ENCODE measurements at places on chromosomes 5 and 9.

- DNase-seq = no peak
Measured at GRCh38 chr9:16767366-16767765, 103.1 kb downstream of the BNC2 start.

DNA sequence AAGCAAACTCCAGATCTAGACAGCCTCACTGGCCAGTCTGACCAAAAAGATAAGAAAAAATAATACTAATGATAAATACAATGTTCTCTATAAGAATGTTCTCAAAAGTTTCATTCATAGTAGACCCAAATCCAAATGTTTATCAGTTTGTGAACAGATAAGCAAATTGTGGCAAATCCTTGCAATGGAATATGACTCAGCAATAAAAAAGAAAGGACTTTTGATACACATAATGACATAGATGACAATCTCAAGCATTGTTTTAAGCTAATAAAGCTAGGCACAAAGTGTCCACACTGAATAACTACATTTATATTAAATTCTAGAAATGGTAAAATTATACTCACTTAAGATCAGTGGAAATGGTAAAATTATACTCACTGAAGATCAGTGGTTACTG is 195.4 kb upstream of the TYRP1 start:
- DNase-seq = no peak

GRCh38 chr5:63233911-63234310 is 655.3 kb downstream of the LRRC70 start:
- no peak for DNase-seq

GRCh38 chr9:27371382-27371781 is 74.4 kb upstream of the EQTN start:
- no peak for DNase-seq

GRCh38 chr9:35691334-35691650 is 1.6 kb upstream of the TPM2 start:
- no peak for DNase-seq

DNA sequence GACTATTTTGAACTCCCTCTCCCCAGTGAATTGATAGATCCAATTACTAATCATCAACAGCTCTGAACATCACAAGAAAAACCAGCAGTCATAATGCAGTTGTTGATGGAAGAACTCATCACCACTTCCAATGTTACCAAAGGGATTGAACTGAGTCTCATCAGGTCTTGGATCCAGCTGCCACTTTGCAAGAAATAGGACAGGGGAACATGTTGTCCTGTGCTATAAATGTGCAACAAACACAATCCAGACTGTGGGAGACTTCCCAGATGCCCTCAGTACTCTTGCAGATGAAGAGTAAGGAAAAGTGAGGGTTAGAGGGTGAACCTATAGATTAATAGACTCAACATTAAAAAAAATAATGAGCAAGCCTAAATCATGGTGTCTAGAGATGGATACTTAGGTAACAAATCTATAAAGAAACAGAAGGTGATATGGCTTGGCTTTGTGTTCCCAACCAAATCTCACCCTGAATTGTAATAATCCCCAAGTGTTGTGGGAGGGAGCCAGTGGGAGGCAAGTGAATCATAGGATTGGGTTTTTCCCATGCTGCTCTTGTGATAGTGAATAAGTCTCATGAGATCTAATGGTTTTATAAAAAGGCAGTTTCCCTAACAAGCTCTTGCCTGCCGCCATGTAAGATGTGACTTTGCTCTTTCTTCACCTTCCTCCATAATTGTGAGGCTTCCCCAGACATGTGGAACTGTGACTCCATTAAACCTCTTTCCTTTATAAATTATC is 63.4 kb upstream of the PAPPA start:
- DNase-seq = no peak

GRCh38 chr5:9452181-9452580 is 93.7 kb downstream of the SEMA5A start:
- DNase-seq = no peak

- no peak for DNase-seq
Measured at GRCh38 chr5:95235439-95235982, 49.4 kb downstream of the MCTP1 start.

DNA sequence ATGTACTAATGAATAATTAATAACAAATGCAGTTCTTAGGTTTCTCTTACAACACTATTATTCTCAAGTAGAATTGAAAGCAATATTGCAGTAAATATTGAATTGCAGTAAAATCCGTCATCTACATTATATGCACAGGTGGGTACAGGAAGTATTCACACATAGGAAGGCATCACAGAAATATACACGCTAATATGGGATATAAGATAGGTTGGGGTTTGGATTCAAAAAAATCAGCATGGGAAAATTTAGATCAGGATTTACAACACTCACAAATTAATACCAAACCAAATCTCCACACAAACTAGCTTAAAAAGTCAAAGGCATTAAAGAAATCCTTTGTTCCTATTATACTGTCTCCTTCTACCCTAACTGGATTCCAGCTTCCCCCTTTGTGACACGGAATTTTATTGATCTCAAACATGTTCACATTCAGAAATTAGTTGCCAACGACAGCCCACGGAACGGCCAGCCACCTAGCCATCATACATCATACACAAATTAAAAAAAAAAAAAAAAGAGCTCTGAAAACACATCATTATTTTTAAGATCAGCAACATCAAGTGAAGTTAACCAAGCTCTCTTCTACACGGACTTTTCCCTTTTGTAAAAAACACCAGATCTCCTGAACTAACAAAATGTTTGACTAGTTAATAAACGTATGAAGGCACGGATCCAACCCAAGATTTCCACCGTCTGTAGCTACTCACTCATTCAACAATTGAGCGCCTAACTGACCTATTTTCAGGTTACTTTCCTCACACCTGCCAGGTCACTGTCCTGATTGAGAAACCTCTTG is 2.2 kb downstream of the NR6A1 start:
- DNase-seq = no peak

GRCh38 chr9:97560851-97561250 is 59.4 kb downstream of the TMOD1 start:
- DNase-seq = no peak

DNA sequence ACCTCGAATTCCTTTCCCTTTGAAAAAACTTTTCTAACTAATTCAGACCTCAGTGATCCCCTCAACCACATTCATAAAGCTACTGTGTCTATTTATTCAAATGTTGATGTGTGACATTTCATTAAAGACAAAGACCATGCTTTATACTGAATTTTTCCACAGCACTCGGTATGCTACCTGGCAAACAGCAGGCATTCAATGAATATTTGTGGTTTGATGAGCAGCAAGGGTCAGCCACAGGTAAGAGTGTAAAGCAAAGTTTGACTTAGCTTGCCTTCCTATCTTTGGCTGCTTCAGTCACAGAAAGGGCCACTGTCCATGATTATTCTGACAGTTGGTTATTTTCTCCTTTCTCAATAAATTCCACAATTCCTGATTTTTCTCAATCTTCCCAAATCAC is 5.1 kb upstream of the CDC42SE2 start:
- no peak for DNase-seq

DNA sequence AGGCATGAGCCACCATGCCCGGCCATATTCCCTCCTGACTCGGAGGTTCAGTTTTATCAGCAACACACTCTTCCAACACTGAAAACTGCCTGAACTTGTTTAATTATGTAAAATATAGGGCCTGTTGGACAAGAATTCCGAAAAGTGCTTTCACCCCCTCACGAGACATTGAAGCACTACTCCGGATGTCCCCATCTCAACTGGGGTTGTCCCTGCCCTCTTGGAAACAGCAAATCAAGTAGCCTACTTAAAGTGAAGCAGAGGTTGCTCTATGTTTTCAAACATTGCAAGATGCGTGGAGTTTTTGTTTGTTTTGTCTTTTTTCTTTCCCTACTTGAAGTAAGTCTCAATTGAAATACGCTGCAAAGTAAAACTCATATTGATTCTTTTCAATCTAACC is 7.6 kb downstream of the PTGER4 start:
- no peak for DNase-seq

- no peak for DNase-seq
Measured at GRCh38 chr9:127723444-127723843, 7.6 kb downstream of the TTC16 start.

GRCh38 chr9:97758334-97758916 is 61.3 kb upstream of the XPA start:
- DNase-seq = no peak

- peak; percentile 59 for DNase-seq
Measured at GRCh38 chr5:162068412-162068811, 839 bp downstream of the GABRG2 start.

DNA sequence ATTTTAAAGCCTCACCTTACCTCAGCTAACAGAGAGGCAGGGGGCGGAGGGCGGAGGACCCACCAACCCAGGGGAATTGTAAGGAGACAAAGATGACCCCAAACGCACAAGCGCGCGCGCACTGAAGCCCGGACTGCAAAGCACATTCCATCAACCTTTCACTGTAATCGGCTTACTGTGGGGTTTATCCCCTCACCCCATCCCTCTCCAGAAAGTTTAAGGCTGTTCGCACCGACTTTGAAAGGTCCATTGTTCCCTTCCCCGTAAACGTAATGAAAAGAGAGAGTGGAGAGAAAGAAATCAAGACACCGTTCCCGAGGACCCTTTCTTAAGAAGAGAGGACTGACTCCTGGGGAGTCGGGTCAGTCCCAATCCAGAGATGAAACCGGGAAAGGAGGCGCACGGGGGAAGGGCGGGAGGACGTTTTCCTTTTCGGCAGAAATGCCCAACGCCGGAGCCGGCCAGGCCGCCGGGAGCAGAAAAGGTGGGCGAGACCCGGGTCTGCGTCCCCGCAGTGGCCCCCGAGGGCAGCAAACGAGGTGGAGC is 464 bp downstream of the CEMIP2 start:
- peak; percentile 49 for DNase-seq

- no peak for DNase-seq
Measured at GRCh38 chr9:4997196-4997595, 12.1 kb downstream of the JAK2 start.

- DNase-seq = no peak
Measured at GRCh38 chr5:179533024-179533423, 17.3 kb upstream of the RUFY1 start.

GRCh38 chr9:78091731-78092130 is 60.1 kb upstream of the GNAQ start:
- no peak for DNase-seq

DNA sequence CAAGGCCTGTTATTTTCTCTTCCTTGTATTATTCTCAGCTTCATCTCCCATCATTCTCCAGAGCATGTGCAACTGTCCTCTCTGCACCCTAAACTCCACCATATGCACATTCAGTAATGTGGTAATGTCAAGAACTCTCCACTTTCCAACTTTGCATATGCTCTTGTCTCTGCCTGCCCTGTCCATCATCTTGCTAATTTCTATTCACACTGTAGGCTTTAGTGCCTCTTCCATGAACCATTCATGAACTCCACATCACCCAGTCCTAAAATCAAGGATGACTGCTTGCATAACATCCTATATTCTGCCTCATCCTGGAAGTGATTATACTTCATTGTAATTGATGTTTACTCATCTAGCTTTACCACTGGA is 354.8 kb downstream of the PDE4D start:
- DNase-seq = no peak

DNA sequence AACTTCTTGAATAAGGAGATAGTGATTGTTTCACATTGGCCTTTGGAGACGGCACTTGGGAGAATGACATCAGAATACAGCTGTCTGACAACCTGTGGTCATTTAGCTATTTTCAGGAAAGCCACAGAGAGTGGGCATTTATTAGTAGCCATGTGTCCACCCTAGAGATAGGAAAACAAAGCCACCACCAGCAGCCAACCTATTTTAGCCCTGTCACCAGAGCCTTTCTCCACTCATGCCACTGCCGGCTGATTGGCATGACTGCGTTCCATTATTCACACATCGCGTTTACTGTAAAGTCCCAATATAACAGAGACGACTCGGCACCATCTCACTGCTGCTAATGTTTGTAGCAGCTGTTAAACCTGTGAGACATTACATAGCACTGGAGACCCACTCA is 330.1 kb downstream of the NDUFS4 start:
- DNase-seq = no peak

- DNase-seq = no peak
Measured at GRCh38 chr5:143440448-143441115, 37.1 kb upstream of the NR3C1 start.

DNA sequence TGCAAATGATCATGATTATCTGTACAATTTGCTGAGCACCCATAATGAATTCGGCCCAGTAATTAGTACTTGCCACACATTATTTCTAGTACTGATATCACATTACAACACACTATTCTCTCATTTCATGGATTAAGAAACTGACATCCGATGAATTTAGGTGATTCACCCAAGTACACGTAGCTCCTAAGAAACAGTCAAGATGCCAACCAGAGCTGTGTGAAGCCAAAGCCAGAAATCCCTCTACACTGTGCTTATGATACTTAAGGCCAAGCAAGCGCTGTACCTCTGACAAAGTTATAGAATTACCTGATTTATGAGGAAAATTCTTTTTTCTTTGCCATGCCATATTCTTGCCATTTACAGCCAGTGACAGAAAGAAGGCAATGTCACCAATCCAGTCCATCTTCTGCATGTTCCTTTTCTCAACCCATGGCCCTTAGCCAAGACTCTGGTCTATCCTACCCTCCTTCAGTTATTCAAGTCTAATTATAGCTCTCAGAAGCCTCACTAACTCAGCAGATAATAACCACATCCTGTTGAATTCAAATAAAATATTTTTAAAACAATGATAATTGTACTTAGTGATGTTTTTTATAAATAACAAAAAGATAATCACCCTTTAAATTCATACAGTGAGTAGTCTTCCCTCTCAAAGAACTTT is 74.3 kb upstream of the PTGER4 start:
- DNase-seq = no peak

GRCh38 chr9:104345061-104345460 is 159.0 kb upstream of the OR13F1 start:
- DNase-seq = no peak

DNA sequence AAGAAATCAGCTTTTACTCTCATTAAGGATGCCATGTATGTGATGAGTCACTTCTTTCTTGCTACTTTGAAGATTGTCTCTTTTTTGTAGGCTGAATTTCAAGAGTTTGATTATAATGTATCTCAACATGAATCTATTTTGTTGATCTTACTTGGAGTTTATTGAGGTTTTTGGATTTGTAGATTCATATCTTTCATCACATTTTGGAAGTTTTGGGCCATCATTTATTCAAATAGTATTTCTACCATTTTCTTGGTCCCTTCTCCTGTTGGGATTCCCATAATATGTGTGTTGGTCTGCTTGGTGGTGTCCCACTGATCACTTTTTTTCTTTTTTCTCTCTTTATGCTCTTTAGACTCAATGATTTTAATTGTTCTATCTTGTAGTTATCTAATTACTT is 116.3 kb downstream of the CNTLN start:
- no peak for DNase-seq

DNA sequence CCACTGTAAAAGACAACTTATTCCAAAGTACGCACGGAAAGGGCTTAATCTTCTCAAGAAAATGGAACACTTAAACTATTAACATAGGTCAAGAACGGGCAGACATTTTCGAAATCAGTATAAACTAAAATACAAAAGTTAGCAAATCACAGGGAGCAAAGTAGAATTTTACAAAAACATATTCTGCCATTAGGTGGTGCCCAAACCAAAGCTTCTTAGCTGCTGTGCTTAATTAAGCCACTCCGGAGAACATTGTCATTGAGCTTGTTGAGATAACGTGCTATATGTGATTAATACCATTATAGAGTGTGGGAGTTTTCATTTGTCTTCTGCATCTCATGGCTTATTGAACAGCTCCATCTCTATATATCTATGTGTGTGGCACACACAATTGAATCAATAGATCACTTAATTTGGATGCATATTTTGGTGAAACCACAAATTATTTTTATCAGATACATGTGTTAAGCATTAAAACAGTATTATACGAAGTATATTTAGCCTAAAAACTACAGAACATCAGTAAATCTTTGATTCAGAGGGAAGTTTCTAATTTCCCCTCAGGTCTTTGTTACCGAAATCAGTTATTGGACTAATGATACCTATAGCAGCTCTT is 23.4 kb downstream of the UBLCP1 start:
- DNase-seq = no peak

All from left hindlimb (tissue), 1 donor.